NCI-H345 (cell line): ENCODE measurements at places on chromosomes 5 and 9.

GRCh38 chr9:26565118-26565517 is 327.5 kb downstream of the CAAP1 start:
- DNase-seq: no peak

GRCh38 chr9:127660886-127661741 is 45.7 kb upstream of the CFAP157 start:
- no peak for DNase-seq

DNA sequence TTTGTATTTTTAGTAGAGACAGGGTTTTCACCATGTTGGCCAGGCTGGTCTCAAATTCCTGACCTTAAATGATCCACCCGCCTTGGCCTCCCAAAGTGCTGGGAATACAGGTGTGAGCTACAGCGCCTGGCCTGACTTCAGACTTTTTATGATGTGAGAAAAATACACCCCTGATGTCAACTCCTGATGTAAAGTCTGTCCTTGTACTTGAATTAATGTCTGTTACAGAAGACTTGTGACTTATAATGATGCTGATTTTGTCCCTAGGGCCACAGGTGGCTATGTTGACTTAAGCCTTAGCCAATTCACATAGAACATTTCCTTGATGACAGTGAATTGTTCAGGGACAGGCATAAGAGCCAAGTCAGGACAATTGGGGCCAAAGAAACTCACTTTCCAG is 42.5 kb upstream of the MELK start:
- peak; percentile 30 for DNase-seq

- peak; percentile 45 for DNase-seq
These were observed 337.4 kb downstream of the GLIS3 start for GRCh38 chr9:3962496-3962895.

DNA sequence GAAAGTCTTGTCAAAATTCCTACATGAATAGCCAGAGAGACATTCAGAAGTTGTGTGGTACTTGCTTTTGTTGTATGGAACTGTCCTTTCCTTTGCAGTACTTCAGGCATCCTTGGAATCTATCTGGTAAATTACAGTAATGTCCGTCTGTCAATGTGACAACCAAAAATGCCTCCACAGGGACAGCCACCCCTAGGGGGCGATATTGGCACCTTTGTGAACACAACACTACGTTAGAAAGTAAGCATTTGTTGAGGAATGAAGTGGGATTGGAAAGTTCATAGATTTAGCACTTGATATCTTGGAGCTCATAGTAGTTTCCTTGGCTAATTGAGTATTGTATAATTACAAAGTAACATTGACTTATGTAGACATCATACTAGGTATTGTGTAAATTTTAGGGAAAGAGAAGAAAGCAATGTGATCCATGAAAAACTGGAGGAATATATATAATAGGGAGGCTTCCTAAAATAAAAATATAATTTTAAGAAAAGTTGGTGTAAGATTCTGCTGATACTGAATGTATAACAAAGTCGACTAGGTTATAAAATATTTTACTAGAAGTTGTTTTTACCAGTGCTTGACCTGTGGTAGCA is 32.7 kb downstream of the TMEFF1 start:
- peak; percentile 2 for DNase-seq

DNA sequence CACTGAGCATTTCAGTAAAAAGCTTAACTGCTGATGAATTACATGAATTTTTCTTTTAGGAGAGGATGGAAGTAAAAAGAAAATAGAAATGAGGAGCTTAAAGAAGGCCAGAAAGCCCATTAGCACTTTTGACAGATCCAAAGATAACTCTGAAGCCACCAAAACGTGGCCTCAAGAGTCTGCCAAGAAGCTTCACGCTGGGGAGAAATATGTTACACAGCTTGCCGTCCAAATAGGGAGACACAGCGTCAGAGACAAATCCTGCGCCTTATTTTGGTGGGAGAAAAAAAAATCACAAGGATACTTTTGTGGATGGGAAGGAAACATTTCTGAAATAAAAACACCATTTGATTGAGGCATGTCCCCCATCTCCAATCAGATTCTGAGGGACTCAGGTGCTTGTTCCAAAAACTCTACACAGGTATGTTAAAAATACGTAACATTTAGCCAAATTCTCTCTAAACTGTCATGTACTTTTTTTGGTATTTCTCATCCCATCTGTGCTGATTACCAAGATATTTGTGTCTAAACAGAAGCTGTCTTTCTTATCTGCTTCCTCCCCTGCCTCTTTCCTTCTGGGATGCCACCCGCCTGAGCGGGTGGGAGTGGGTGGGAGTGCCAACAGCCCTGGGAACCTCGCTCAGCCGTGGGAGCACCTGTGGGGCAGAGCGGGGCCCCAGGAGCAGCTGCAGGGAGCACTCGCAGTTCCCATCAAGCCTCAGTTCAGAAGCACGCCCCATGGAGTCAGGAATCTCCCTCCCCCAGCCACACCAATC is 275.5 kb downstream of the DENND1A start:
- DNase-seq: no peak

GRCh38 chr9:105535920-105536668 is 21.8 kb upstream of the FKTN start:
- DNase-seq: no peak

- no peak for DNase-seq
These were observed 44.1 kb upstream of the VDAC1 start for GRCh38 chr5:134048864-134049263.

DNA sequence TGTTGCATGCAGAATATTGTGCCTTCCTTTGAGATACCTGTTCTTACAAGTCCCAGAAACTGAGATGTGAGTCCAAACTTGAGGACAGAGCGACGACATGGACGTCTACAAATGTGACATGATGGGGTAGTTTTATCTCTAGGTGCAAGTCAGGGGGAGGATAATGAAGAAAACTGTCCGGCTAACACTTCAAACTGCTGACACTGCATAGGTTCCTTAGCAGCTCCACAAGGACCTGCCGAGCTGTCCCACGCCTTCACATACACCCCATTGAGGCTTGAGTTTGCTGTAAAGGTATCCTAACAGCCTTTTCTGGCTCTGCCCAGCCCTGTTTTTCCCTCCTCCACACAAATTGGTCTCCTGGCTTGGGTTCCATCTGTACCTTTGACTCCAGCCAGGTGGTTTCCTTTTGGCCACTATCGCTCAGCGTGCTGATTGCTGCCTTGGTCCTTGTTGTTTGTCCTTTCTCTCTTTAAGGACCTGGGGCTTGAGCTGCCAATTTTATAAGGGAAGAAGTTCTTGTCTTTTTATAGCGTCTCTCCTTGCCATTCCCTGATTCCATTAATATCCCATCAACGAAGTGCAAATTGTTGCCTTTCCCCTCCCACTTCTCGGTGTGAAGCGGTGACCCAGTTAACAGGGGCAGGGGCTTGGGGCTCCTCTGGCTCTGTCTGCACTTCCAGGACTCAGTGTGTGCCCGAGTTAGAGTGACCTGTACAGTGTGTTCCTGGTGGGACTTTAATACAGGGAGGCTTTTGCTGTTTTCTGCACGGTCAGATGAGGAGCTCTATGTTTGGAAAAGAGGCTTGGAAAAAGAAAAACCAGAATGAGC is 100.3 kb downstream of the PCSK1 start:
- DNase-seq: no peak

DNA sequence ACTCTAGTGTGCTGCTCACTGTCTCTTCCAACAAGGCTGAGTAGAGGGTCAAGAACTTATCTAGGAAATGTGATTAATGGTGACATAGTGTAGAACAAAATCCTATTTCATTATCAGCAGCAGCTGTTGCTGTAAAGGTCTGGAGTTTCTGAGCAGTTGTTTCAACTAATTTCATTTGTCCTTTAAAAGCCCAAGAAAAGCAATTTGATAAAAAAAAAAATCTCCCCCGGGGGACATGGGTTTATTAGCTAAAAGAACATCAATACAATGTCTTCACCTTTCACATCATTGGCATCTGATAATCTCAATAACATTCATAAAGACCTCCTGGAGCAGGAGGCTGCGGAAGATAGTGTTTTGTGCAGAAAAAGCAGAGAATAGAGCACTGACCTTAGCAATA is 468.1 kb downstream of the KCTD16 start:
- DNase-seq: no peak

GRCh38 chr5:18736051-18736398 is 1101.8 kb downstream of the TAF11L14 start:
- no peak for DNase-seq

DNA sequence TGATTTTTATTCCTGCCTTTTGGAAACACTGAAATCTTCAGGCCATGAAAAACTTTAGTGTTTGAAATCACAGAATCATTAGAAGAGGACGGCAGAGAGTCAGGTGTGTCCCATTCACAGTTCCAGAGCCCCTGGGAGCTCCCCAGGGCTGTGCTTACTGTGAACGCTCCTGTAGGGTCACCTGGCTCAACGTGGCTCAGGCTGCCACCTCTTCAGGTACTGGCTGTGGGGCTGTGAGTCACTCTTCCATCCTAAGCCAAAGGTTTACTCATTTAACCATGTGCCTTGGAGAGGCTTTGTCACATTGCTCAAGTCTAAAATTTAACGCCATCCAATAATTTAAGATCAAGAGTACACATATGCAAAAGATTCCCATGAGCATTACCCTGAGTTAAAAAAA is 50.2 kb upstream of the FSTL4 start:
- no peak for DNase-seq

- no peak for DNase-seq
These were observed 244.3 kb upstream of the NR4A3 start for GRCh38 chr9:99577351-99577750.

GRCh38 chr5:32339198-32339597 is 26.5 kb upstream of the MTMR12 start:
- peak; percentile 11 for DNase-seq

GRCh38 chr9:110579862-110580219 is 300 bp upstream of the SVEP1 start:
- peak; percentile 37 for DNase-seq

DNA sequence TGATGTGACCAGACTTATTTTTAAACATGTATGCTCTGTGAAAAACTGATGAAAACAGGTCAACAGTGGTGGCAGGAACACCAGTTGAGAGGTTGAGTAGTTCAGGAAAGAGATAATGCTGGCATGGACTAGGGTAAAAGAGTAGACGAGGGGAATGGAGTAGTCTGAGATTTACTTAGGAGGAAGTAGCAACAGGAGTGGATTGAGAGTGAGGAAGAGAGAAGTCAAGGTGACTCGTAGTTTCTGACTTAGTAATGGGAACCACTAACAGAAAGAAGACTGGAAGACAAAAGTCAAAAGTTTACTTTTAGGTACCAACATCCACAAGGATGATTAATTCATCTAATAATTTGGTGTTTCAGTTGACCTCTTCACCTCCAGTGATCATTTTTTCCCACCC is 3.6 kb downstream of the SRA1 start:
- no peak for DNase-seq

- no peak for DNase-seq
These were observed 709.3 kb downstream of the MAT2B start for GRCh38 chr5:164214698-164215097.

- no peak for DNase-seq
These were observed 3.2 kb downstream of the SNX30 start for GRCh38 chr9:112753725-112754124.

GRCh38 chr5:18152671-18153070 is 518.4 kb downstream of the TAF11L14 start:
- no peak for DNase-seq

DNA sequence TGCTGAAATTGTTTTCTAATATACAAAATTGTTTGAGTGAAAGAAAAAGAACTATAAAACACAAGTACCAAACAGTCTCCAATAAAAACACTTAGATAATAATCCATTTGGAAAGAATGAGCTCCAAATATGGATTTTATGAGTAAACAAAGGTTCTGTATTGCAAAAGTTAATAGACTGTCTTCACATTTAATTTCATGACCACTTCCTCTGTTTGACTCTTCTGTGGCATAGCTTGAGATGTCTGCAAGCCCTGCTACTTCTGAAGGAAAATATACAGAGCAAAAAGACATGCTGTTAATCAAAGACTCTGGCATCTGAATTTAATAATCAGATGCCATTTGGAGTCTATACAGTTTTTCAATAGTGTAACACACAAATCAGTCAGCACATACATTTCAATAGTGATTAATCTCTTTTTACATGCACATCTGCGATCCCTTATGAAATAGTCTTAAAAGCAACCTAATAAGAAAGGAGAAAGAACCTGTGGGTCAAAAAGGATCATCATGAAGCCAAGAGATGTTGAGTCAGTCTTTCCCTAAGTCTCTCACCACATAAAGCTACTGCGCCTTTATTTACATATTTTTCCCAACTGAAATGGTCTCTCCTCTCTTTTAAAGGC is 165.4 kb upstream of the LHFPL2 start:
- no peak for DNase-seq

DNA sequence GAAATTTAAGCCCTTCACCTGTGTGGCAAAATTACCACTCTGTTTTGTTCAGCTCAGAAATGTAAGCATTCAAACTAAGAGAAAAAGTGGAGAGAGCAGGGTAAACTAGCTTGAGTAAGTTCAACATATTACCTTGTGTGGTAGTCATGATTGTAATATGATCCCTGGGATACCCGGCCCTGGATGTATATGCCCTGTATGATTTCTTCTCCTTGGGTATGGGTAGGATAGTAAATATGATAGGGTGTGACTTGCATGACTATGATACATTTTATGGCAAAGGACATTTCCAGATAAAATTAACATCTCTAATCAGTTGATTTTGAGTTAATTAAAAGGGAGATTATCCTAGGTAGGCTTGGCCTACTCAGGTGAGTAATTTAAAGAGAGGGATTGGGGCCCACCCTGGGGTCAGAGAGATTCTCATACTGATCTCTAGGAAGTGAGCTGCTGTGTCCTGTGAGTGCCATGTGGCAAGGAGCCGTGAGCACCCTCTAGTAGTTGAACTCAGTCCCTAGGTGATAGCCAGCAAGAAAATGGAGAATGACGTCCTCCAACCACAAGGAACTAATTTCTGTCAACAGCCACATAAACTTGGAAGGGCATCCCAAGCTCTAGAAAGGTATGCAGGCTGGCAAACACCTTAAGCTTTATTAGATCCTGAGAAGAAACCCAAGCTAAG is 62.2 kb upstream of the ANXA1 start:
- no peak for DNase-seq

- no peak for DNase-seq
These were observed 6.9 kb upstream of the GLIS3 start for GRCh38 chr9:4306777-4307121.

DNA sequence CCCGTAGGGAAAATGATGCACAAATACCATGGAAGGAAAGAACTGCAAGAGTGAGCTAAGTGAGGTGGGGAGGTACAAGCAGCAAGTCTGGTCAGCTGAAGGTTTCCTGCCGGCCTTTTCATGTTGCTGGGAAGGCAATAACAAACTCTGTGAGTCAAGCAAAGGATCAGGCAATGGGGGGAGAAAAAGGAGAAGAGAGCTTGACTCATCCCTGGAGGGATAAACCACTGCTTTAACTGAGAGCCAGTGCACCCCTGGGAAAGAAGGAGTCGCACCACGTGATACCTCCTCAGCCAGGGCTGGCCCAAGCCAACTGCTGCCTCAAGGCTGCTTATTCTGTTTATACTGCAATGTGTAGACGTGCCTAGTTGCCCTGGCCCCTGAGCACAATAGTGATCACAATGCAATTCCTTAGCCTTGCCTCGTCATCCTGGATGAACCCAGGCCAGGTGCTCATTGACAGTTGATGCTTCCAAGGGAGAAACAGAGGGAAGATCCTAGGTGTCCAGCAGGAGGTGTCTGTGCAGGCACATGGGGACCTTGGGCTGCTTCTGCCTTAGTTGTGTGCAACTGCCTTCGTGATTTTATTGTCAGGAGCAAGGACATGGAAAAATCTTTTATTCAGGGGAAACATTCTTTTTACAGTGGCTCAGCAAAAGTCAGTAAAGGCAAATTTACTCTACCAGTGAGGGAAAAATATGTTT is 203.0 kb upstream of the TUT7 start:
- no peak for DNase-seq
